NCI-H1092 treated with DMSO at 0.1 percent for 48 hours (cell line): ENCODE measurements at places on chromosomes 1 and 21.

- DNase-seq = no peak
Measured at GRCh38 chr1:161985301-161985822, 38.3 kb downstream of the OLFML2B start.

GRCh38 chr21:16418226-16418625 lies 688.4 kb downstream of the USP25 start:
- no peak for DNase-seq

- no peak for DNase-seq
Measured at GRCh38 chr1:168285971-168286927, 5.6 kb downstream of the TBX19 start.

DNA sequence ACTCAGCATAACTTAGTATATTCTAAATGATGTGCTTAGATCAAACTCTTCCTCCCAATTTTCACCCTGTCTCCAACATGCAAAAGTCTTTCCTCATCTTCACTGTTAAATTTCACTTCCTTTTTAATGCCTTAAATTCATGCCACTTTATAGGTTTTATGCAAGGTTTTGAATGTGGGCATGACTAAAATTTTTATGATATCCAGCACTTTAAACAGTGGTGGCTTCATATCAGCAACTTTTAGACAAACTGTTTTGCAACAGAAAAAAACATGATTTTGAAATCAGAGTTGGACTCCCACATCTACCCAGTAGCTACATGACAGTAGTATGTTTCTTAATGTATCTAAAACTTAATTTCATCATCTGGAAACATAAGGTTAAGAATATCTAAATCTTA lies 84.7 kb upstream of the ZP4 start:
- no peak for DNase-seq

GRCh38 chr1:61190618-61191432 lies 108.5 kb downstream of the NFIA start:
- DNase-seq = no peak

DNA sequence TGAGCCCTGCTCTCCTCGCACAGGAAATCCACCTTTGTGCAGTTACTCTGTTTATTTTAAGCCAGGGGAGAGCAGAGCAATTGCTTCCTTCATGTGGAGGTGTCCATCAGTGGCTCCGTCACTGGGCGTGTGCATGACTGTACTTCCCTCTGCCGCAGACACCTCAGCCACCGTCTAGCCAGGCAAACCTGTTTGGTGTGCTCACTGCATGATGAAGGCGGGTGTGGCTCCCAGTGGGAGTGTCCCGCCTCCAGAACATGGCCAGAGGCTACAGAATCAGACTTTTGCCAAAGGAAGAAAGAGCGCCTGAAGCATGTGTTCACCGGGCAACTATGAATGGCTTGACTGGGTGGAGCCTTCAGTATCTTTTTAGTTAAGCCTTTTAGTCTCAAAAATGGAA lies 26.1 kb upstream of the LAMC2 start:
- no peak for DNase-seq

- DNase-seq = no peak
Measured at GRCh38 chr1:202243006-202243405, 49.4 kb downstream of the LGR6 start.

DNA sequence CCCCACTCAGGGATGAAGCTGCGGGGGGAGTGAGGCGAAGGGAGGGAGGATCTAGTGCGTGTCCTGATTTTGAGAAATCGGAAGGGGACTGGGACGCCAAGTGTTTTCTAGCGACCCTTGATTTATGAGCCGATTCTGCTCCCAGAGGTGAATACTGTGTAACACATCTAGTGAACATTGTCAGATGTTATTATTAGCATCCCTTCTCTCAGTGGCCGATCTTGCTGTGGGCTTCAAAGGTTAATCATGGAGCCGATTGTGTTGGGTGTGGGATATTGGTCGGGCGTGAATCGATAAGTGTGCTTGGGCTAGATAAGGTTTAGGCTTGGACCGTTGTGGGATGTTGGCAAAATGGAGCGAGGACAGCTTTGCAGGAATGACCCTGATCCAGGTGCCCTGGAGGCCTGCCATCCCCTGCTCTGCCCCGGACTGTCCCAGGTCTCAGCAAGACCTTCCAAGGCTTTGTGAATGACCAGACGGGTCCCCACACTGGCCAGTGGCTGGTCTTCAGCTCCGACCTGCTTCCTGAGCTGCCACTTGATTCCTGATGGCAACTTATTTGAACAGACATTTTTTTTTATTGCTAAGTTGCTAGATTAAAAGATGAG lies 2.2 kb downstream of the AJAP1 start:
- no peak for DNase-seq

DNA sequence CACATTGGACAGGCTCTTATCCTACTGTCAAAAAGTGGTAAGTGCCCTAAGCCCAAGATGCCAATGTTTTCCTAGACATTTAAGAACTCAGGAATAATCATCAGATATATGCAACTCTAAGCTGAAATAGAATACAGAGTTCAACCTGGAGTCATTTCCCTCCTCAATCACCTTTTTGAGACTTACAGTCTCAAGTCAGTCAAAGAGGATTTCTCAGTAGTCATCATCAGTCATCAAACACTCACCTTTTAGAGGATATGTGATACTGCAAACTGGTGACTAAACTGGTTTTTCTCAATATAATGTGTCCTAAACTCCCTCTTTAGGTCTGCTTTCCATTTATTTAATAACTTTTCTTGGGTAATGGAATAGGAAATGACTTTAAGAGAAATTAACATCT lies 145.3 kb upstream of the ADAMTS5 start:
- DNase-seq = no peak

DNA sequence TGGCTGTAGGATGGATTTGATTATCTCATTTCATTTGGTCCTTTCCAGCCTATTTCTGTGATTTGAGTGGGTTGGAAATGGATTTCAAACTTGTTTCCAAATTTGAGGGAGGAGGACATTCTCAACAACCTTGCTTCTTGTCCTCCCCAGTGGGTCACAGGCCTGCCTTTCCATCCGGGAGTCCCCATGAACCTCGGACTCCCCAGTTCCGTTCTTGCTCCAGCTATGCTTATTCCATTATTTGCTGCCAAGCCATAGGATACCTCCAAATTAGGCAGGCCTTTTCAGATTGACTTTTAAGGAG lies 97.8 kb downstream of the DUSP10 start:
- DNase-seq = no peak
